ENCODE measurements at places on chromosomes 3 and 15. TPM values are rescaled to one million over a fixed set of nuclear protein-coding genes. Genes with fewer than 3 reads are reported as not detected.

DNA sequence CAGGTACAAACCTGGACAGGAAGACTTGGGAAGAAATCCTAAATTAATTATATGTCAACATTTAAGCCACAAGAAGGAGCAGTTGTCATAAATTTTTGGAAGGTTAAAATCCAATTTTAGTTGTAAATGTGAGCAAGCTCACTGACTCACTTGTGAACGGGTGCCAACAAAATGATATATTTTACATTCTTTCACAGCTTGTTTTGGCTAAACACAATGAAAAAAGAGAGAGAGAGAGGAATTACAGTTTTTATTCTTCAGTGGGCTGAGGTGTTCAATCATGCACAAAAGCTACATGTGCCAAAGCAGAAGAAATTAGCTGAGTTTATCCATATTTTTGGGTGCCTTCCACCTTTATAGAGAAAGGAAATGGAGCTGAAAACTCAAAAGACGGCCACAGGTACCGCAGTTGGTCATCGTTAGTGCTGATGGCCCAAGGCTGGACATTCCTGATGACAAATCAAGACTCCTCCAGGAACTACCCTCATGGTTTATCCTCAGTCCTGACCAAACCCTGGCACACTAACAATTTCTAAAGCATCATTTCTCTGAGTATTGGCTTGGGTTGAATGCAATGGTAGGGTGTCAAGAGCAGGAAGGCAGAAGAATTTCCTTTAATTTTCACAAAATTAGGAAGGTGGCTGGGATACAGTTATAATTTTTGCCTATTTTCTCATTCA is 37.6 kb upstream of the WNT5A start:
- DNase-seq = no peak

DNA sequence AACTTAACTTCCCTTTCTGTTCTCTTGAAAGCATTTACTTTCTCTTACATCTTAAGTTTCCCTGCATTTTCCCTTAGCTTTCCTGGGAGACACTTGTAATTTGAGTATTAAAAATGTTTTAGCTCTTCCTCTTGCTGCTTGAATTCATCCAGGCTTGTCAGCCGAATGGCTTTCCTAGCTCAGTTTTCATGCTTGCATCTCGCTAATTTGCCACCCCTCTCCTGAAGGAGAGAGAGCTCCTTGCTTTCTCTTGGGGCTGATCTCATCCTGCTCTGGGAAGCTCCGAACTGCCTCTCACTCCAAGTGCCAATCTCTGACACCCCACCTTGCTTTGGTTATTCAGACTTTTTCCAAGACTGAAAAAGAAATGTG is 374.6 kb upstream of the TBL1XR1 start:
- no peak for DNase-seq

DNA sequence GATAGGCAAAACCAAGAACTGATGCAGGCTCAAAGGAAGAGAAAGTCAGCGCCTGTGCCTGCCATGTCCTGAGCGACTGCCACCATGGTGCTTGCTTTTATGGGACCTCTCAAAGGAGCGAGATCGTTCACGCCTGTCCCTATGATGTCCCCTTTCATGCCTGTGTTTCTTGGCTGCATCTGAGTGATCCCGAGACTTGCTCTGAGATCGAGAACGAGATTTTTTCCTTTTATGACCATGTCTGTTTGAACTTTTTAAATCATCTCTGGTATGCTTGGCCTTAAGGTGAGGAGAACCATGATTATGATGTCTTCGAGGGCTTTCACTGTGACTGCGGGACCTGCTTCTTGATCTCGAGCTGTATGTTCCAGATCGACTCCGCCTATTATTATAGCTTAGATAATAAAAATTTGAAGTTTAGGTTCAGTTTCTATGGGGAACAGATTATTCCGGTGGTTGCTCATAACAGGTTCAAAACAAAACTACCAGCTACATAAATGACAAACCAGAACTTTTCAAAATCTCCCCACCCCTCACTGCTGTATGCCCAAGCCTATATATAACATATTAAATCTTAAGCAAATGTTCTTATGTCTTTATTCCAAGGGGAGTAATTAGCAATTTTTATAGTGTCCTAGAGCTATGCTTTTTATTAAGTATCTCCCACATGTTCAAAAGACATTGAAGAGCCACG is 11.6 kb downstream of the CCNL1 start:
- DNase-seq = no peak

Gene P2RY13
- polyA plus RNA-seq = 80.0 TPM

Gene CYP11A1
- polyA plus RNA-seq = not detected

Gene NPAP1
- not detected for polyA plus RNA-seq

Measured in CD14-positive monocyte (primary cell).